Karpas-422 (cell line): ENCODE measurements at places on chromosomes 3 and 15.

GRCh38 chr3:2268779-2269178 is 170.1 kb downstream of the CNTN4 start:
- no peaks in the 10 kb centered on the region for H3K36me3 ChIP-seq
- no peak overlapping the region for H3K27ac ChIP-seq
- H3K27me3 ChIP-seq: no peaks in the 10 kb centered on the region
- no peaks in the 10 kb centered on the region for H3K4me1 ChIP-seq
- DNase-seq: no peak
- H3K4me3 ChIP-seq: no peak overlapping the region

DNA sequence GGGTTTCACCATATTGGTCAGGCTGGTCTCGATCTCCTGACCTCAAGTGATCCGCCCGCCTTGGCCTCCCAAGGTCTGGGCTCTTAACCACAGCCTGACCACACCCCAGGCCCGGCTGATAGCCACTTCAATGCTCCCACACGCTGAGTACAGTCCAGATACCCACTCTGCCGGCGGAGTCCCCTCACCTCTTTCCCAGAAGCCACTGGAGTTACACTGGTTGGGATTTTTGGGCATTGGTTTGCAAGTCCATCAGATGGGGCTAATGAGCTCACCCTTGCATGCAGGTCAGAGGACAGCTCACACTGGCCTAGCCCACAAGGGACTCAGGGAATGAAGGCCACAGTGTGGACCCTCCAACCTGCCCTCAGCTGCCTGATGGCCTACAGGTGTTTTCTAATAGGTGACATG is 60.1 kb downstream of the IQSEC1 start:
- no peak overlapping the region for H3K27ac ChIP-seq
- H3K4me1 ChIP-seq: peaks cover 64% of the 10 kb centered on the region
- H3K4me3 ChIP-seq: no peak overlapping the region

DNA sequence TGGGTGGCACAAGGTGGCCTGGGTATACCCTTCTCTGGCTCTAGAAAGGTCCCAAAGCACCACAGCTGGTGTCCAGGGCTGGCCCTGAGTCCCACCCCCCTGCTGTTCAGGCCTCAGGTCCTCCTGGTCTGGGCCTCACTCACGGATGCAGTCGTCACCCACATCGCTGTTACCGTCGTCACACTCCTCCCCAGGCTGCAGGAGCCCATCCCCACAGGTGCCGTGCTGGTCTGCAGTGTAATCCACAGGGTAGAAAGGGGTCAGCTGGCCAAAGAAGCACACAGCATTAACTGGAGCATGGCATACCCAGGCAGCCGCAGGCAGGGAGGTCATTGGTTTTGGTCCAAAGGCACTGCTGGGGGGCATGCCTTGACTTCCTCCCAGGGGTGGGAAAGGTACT is 28.4 kb downstream of the EAF1 start:
- no peaks in the 10 kb centered on the region for H3K36me3 ChIP-seq
- no peak for DNase-seq
- H3K4me1 ChIP-seq: no peaks in the 10 kb centered on the region

- H3K27me3 ChIP-seq: no peaks in the 10 kb centered on the region
- DNase-seq: no peak
- H3K36me3 ChIP-seq: no peaks in the 10 kb centered on the region
- H3K4me1 ChIP-seq: peaks cover 3% of the 10 kb centered on the region; the same call in 1 of the 2 replicates
- no peak overlapping the region for H3K27ac ChIP-seq
Observed at GRCh38 chr15:87954793-87955192, 301.7 kb downstream of the NTRK3 start.

GRCh38 chr3:154745929-154746328 is 315.9 kb upstream of the GPR149 start:
- H3K4me1 ChIP-seq: no peaks in the 10 kb centered on the region
- no peak for DNase-seq
- no peaks in the 10 kb centered on the region for H3K27me3 ChIP-seq
- H3K36me3 ChIP-seq: no peaks in the 10 kb centered on the region
